ENCODE measurements at places on chromosomes 12 and 14. TPM values are rescaled to one million over a fixed set of nuclear protein-coding genes. Genes with fewer than 3 reads are reported as not detected.

PPM1A gene
- total RNA-seq, result 14.7 TPM

OR10G3 gene
- not detected for total RNA-seq

VPS33A gene
- 16.4 TPM for total RNA-seq

CMA1 gene
- total RNA-seq, result not detected

ACSS3 gene
- not detected for total RNA-seq

AQP5 gene
- 0.07 TPM for total RNA-seq

AHSA1 gene
- total RNA-seq, result 102 TPM

DTX1 gene
- total RNA-seq, result not detected

RD3L gene
- total RNA-seq, result not detected

CMKLR1 gene
- total RNA-seq, result 0.13 TPM

FSCB gene
- total RNA-seq, result not detected

EMP1 gene
- 167 TPM for total RNA-seq

GLIPR1L1 gene
- not detected for total RNA-seq

ANKS1B gene
- total RNA-seq, result 0.07 TPM

IRAK3 gene
- 9.4 TPM for total RNA-seq

SIRT4 gene
- total RNA-seq, result 1.1 TPM

CPNE8 gene
- total RNA-seq, result 8.4 TPM

RNASE8 gene
- total RNA-seq, result not detected

SLC6A13 gene
- not detected for total RNA-seq

VDR gene
- total RNA-seq, result 0.67 TPM

CD4 gene
- total RNA-seq, result 0.07 TPM

ALDH1L2 gene
- 2.5 TPM for total RNA-seq

RTL1 gene
- not detected for total RNA-seq

KCNH3 gene
- total RNA-seq, result 0.28 TPM

TEX52 gene
- total RNA-seq, result not detected

KICS2 gene
- total RNA-seq, result 3.8 TPM

TSHR gene
- not detected for total RNA-seq

HCAR1 gene
- total RNA-seq, result under 0.01 TPM

RERG gene
- not detected for total RNA-seq

EML1 gene
- 71.6 TPM for total RNA-seq
